GM04504 (cell line): ENCODE measurements at places on chromosomes 2 and 18.

DNA sequence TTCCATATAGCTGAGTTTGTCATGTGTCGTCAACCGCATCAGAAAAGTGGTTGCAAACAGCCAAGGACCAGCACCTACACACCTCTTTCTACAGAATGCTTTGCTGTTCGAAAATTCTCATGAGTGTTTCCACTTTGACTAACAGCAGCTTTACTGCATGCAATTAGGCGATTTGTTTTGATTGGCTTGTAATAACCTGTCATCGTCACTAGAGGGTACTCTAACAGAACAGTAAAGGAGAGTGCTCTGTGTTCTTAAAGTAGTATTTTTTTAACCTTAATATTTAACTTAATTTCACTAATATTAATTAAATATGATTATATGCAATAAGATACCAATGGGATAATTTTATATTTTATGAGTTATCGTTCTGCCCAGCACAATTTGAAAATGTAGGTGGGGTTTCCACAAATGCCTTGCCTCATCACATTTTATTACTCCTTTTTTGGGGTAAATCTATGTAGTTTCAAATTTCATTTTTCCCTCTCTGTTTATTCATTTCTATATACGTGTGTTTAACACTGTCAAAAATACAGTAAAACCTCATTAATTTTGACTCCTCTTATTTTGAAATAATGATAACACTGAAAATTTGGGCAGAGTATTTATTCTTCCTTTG lies 502.2 kb downstream of the NRXN1 start:
- DNase-seq = peak; percentile 13

GRCh38 chr2:174870787-174871186 lies 106.5 kb upstream of the CHRNA1 start:
- DNase-seq = no peak

- DNase-seq = no peak
Measured at GRCh38 chr18:62506495-62507143, 16.2 kb upstream of the ZCCHC2 start.

DNA sequence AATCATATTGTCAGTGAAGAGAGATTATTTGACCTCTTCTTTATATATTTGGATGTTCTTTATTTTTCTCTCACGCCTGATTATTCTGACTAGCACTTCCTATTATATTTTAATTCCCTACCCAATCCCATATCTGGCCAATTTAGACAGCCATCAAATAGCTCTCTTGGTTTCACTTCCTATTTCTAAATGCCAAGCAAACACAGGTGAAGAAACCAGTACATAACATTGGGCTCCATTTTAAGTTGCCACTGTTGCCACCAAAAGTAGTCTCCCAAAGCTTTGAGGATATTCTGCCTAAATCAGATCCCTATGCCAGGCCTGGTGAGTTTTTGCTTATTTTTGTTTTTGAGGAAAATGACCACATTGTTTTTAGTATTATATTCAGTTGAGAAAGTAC lies 547.0 kb downstream of the MBD2 start:
- no peak for DNase-seq

DNA sequence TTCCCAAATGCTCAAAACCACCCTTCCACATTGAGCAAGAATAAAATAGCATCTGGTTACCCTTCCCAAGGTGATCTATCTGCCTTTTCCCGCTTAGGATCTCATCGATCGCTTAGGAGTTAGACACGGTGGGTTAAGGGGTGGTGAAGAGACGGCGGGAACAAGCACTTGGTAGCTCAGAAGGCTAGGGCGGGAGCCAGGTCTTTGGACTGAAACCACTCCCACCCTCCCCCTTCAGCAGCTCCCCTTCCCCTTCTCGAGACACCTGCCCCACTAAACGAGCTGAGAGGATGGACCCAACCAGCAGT lies 513 bp downstream of the THOC1 start:
- DNase-seq = no peak

GRCh38 chr2:10397878-10398277 lies 50.2 kb downstream of the ODC1 start:
- DNase-seq = no peak

- no peak for DNase-seq
Measured at GRCh38 chr2:221202431-221202830, 369.7 kb downstream of the EPHA4 start.

DNA sequence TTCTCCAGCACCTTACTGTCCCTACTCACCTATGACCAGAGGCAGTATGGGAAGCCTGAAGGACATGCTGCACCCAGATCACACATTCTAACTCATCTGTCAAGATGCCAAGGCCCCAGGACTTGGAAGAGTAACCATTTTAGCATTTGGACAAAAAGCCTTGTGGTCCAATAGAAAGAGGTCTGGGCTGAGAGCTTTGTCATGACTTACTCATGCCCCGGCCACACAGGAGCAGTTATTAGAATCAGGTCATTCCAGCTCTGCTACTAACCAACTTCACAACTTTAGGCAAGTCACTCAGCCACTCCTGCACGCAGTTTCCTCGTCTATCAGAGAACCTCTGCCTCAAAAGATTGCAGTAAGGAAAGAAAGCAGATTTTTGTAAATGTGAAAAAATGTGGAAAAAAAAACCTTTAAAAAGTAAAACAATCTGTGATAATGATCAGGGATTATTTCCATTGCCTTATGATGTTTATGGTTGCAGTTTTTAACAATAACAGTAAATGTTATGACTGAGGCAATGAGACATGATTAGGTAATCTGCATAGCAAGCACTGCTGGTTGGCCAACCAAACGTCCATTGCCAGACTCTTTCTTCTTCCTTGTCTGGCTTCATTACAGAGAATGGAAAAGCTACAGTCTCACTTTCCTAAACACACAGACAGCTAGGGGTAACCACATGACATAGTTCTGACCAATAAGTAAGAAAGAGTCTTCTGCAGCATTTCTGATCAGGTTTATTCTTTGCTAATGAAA lies 255.4 kb upstream of the CHAC2 start:
- peak; percentile 16 for DNase-seq

DNA sequence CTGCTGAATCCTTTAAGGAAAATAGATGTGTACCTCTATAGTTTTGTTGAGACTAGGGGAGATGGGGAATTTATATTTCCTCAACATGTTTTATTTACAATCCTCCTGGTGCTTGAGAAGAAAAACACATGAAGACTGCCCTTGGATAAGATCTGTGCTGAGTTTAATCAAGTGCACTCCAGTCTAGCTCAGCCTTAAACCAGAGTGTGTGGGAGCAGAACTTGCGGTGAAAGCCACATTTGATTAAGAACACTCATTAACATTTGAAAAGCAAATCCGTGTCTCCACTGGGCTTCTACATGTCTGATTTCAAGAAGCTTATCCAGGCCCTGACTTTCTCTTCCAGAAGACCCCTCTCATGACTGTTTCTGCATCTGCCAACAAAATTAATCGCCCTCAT lies 84.8 kb upstream of the ITGA6 start:
- no peak for DNase-seq

DNA sequence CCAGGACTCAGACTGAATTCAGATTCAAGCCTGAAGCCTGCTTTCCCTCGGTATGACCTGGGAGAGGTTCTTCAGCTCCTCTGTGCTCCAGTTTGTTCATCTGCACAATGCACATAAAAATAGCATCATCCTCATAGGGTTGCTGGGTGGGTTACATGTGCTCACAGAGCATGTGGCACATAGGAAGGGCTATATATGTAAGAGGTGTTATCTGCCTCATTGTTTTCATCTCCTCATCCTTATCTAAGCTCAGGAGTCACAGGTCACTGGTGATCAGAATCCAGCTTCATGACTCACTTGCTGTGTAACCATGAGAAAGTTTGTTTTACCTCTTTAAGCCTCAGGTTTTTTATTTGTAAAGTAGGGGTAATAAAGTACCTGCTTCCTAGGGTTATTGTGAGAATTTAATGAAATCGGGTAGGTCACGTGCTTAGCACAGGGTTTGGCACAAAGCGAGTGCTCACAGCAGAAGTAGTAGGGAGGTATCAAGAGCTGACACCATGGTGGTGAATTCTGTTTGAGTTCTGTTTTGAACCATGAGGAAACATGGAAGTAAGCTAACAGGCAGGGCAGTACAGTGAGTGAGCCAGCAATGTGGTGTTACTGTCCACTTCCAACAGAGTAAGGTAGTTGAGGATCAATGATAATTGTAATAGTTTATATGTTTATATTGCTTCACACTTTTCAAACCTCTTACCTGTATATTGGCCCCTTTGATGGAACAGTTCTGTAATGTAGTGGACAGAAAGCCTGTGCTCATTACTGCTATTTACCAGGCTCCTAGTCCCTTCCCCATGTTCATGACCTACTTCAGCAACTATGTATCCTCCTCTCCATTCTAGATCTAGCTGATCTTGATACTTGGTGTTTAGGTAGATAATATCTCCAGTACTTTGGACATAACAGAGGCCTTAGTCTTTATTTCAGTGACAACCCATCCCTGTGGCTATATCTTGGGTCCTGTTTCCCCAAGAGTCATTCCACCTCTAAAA lies 141.4 kb upstream of the LTBP1 start:
- no peak for DNase-seq

DNA sequence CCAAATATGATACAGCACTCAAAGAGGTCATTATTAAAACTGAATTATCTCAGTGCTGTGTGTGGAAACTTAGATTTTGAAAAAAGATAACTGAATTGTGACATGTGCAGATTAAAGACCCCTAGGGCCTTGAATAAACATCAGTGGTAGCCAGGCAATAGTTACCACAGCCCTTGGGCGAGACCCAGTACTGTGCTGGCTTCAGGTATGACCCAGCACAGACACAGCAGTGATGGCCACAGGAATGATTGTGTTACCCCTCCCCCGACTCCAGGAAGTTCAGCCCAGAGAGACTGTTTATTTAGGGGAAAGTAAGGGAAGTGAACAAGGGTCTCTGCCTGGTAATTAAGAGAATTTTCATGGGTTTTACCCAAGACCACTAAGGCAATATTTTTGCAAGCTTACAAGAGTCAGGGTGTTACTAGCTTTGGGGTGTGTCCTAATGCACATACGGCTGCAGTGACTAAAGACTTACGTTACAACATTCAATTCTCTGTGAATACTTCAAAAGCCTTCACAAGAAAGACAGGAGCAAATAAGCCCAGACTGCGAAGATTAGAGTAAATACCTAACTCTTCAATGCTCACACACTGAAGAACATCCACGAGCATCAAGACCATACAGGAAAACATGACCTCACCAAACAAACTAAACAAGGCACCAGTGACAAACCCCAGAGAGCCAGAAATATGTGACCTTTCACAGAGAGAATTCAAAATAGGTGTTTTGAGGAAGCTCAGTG lies 28.2 kb upstream of the ITGAV start:
- DNase-seq = no peak

DNA sequence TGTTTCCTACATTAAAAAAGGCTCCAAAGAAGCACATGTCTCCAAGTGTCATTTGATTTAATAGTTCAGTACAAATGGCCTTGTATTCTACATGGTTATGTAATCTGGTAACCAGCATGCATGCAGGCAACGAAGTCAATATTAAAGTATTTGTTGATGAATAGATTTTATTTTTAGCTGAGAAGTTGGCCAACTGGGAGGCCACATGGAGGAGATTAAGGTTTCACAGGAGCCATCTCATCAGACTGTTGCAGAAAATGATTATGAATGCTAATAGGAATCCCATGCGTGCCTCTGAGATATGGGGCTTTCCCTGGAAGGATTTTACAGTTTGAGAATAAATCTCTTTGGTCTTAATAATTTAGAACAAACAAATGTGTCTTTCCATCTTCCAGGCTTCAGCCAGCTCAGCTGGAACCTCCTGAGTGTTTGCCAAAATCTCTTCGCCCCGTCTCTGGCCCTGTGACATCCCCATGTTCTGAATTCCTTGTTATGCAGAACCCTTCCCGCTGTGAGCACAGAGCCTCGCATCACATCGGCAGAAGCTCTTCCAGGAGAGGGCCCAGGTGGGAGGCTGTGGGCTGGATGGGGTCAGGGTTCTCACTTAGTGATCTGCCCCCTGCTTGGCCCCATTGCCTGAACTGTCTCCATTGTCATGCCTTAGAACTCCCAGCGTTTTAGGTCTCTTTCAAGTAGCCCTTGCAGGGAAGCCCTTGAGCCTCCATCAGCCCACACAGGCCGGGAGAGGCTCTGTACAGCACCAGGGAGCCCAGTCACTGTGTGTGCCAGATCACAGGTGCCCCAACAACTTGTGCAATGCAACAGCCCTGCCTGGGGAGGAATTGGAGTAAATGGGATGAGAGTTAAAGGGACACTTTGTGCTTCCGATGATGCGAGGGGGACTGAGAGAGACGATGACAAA lies 190.5 kb upstream of the TWIST2 start:
- DNase-seq = peak; percentile 81

- DNase-seq = no peak
Measured at GRCh38 chr2:236631856-236632291, 62.2 kb downstream of the ACKR3 start.

- DNase-seq = no peak
Measured at GRCh38 chr2:216879727-216880508, 20.1 kb upstream of the TNP1 start.

GRCh38 chr2:150303281-150303680 lies 184.2 kb downstream of the RND3 start:
- no peak for DNase-seq

- no peak for DNase-seq
Measured at GRCh38 chr2:42186366-42186765, 17.2 kb downstream of the EML4 start.

DNA sequence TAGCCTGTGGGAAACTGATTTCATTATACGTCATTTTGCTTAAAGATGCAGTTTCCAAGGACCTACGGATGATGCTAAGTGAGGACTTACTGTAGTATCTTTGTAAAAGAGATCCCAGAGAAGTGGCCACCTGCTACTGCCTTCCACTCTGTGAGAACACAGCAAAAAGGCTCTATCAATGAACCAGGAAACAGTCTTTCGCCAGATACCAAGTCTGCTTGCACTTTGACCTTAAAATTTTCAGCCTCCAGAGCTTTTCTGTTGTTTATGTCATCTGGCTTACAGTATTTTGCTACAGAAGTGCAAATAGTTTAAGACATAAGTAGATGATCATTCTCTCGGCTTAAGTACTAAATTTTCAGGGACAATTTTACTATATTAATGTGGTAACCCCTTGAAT lies 847.9 kb upstream of the CHAC2 start:
- DNase-seq = no peak

GRCh38 chr2:9189901-9190300 lies 16.7 kb upstream of the ASAP2 start:
- DNase-seq = no peak

GRCh38 chr2:64470071-64470470 lies 16.1 kb downstream of the LGALSL start:
- DNase-seq = no peak

DNA sequence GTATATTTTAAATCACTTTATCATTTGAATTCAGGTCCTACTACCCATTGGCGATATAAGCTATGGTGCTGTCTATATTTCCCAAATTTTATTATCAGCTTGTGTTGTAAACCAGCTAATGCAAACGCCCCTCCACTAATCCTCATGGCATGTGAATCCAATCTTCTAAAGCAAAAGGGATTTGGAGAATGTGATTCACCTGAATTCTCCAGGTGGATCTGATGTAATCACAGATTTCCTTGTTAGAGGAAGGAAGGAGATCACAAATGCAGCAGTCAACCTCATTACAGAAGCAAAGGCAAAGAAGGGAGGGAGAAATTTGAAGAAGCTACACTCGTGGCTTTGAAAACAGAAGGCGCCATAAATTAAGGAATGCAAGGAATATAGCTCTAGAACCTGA lies 431.1 kb upstream of the CDH19 start:
- DNase-seq = no peak

- DNase-seq = no peak
Measured at GRCh38 chr2:19747310-19748072, 154.3 kb downstream of the TTC32 start.
